ENCODE measurements at places on chromosomes 5 and 9. TPM values are rescaled to one million over a fixed set of nuclear protein-coding genes. Genes with fewer than 3 reads are reported as not detected.

The RGS7BP gene
- 1.7 TPM for total RNA-seq

The CKMT2 gene
- total RNA-seq: 0.48 TPM

The ZBED3 gene
- total RNA-seq: 15.2 TPM

DNA sequence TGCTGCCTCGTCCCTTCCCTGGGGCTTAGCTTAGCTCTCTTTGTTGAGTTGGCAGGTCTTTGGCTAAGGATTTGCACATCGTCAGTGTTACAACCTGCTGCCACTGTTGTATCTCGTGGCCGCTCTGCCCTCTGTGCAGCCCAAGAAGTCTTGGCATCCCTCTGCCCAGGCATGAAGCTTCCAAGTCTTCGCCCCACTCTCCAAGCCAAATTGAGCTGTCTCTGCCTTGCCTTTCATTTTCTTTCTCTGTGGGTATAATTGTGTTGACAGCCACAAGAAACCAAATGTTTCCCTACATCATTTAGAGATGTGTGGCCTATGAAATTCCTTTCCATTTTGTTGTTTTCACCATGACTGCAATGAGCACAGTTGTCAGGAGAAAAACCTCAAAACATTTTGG is 29.6 kb upstream of the MED27 start:
- no peak for DNase-seq

DNA sequence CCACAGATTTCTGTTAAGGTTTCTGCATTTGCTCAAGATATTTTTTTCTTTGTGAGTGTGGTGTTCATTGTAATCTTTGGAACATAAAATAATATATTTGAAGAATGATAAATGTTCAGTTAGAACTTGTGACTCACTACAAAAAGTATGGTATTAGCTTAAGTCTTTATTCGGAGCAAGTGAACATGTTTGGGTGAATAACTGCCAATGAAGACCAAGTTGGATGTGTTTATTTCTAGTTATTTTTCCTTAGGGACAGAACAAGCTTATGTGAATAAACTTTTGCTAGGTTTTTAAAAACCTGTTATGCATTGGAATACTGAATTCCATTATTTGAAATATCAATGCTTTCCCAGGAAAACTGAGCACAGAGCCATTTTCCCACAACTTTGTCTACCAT is 418.6 kb downstream of the SLCO4C1 start:
- DNase-seq: peak; percentile 17

- DNase-seq: no peak
Observed at GRCh38 chr5:72860499-72860898, 44.0 kb downstream of the TNPO1 start.

DNA sequence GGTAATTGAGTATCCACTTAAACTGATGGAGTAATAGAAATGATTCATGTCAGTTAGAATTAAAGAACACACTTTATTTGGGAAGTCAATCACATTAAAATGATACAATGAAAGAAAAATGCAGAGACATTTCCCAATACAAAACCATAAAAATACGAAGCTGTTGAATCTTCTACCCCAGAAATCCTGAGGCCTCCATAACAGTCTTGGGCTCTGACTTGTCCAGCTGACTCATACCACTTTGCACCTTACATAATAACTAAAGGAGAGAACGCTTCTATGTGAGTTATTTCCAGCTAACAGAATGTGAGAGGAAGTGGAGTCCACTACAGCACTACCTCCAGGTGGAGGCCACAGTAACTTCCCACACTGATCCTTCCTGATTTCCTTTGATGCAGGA is 305.0 kb downstream of the MRPS30 start:
- no peak for DNase-seq

GRCh38 chr5:171999877-172000276 is 6.6 kb downstream of the FBXW11 start:
- DNase-seq: no peak

GRCh38 chr5:151158287-151158661 is 695 bp upstream of the ANXA6 start:
- DNase-seq: no peak

DNA sequence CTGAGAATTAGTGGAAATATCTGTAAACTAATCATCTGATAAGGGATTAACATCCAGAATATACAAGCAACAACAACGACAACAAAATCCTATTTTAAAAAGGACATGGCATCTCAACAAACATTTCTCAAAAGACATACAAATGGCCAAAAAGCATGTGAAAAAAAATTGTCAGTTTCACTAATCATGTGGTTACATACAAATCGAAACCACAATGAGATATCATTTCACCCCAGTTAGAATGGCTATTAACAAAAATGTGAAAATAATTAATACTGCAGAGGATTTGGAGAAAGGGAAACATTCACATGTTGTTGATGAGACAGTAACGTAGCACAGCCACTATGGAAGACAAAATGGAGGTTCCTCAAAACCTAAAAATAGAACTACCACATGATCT is 69.5 kb downstream of the ERP44 start:
- no peak for DNase-seq

- no peak for DNase-seq
Observed at GRCh38 chr9:78958892-78959291, 612.9 kb upstream of the TLE4 start.

- no peak for DNase-seq
Observed at GRCh38 chr5:116046261-116046660, 14.0 kb downstream of the ARL14EPL start.

- no peak for DNase-seq
Observed at GRCh38 chr5:11814373-11814772, 89.9 kb downstream of the CTNND2 start.

GRCh38 chr9:20618361-20618802 is 3.9 kb downstream of the MLLT3 start:
- no peak for DNase-seq

DNA sequence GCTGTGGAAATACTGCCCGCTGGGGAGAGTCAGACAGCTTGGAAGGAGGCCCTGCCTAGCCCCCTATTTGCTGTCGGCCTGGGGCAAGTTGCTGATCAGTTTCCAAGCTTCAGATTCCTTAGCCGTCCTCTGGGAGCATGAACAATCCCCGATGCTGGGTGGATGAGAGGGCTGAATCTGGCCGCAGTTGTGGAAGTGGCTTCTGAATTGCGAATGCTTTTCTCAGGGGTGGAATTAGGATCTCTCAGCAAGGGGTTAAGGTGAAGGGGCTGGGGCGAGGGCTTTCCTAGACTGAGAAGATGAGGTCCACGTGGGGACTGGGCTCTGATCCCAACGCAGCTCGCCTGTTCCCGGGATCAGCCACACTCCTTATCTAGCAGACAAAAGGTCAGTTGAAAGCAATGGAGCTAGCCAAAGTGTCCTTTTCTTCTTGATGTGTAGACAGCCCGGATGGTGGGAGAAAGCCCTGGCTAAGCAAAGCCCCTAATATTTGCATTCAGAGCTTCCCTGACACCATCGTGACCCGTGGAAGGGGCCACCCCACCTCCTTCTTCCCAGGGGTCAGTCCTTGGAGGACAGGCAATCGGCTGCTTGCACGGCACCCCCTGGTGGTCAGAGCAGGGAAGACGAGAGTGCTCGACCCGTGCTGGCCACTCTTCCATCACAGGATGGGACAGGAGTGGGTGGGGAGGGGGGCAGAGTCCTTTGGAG is 54.9 kb downstream of the COL15A1 start:
- peak; percentile 82 for DNase-seq
